ENCODE measurements at places on chromosomes 1 and 21.

DNA sequence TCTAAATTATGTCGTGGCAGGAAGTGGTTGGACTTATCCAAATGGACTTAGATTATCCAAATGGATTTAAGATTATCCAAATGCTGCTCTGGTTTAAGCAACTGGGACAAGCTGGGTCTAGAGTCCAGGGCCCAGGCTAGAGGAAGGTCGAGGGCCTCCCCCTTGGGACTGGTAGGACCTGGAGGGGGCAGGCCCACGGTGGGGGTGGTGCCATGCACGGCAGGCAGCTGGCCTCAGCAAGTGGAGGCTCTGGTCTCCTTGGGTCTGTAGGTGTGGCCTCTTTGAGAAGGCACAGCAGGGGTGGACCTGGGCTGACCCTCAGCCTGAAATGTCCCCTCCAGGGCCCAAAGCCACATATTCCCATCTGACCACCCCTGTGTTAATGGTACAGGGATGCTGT, 29.8 kb downstream of the PADI6 start:
- no peak for DNase-seq

DNA sequence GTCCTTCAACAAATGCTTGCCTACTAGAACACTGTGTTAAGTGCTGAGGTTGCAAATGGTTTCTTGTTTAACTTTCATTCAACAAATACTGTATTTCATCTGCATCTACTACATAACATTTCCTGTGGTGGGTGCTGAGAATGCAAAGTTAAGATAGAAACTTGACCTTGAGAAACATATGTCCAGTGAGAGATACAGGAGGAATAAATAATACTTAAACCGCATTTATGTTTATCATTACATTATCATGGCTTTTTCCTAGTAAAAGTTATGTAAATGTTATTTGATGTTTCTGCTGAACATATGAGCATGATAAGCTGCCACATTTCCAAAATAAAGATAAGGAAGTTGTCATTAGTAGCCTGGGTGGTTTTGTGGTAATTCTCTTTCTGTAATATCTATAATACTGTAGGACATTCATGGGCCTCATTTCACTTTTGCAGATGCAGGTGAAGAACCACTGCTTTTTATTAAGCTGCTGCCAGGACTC, 590.4 kb downstream of the PLPP3 start:
- no peak for DNase-seq

GRCh38 chr1:109641861-109642260, 14.0 kb upstream of the GSTM4 start:
- DNase-seq = no peak

DNA sequence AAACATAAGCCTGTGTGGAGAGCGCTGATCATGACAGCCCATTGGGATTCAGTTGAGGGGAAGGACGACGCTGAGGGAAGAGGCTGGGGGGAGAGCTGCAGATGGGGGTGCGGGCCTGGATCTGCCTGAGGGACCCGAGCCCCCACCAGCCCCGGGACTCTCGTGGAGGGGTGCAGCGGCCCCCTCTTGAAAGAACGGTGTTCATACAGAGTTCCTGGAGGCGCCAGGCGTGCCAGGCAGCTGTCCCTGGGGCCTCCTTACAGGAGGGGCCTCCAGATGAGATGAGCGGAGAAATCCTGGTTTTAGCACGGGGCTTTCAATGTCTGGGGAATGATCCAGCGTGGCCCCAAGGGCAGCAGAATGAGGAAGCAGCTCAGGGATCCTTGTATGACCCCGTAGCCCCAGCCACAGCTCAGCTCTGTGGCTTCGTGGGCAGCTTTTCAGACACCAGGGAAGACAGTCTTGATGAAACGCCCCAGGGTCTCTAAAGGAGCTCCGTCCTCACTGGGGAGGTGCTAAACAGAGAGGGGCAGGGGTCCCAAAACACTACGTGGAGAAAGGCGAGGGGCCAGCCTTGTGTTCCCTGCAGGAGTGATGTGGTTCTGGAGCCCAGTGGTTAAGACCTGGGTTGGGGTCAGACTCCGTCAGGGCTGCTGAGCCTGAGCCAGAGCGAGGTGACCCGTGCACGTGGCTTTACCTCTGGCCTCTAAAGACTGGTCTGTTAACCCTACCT, 7.2 kb upstream of the DSCAM start:
- no peak for DNase-seq

DNA sequence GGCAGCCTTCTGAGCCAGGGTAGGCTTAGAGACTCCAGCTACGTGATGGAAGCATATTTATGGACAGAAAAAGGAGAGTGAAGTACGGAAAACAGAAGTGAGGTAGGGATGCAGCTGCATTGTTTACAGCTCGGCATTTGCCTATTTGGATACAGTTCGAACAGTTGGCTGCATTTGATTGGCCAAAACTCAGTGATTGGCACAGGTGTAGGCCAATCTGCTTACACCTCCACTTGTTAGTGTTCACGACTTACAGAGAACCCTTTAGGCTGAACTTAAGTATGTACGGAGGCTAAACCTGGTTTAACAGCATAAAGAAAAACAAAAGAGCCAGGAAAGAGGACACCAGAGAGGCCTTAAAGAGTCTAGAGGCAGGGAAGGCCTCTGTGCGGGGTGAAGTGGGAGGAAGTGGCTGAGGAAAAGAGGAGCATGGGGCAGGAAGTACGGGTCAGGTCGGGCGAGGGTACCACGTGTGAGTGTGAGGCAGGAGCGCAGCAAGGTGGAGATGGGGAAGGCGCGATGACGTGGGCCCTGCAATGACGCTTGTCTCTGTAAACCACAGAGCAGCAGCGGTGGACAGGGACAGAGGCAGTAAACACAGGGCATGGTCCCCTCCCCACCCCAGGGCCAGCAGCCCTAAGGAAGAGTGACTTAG, 32.0 kb downstream of the RSPH1 start:
- DNase-seq = no peak

GRCh38 chr21:44368711-44369446, 15.5 kb downstream of the TRPM2 start:
- DNase-seq = no peak

DNA sequence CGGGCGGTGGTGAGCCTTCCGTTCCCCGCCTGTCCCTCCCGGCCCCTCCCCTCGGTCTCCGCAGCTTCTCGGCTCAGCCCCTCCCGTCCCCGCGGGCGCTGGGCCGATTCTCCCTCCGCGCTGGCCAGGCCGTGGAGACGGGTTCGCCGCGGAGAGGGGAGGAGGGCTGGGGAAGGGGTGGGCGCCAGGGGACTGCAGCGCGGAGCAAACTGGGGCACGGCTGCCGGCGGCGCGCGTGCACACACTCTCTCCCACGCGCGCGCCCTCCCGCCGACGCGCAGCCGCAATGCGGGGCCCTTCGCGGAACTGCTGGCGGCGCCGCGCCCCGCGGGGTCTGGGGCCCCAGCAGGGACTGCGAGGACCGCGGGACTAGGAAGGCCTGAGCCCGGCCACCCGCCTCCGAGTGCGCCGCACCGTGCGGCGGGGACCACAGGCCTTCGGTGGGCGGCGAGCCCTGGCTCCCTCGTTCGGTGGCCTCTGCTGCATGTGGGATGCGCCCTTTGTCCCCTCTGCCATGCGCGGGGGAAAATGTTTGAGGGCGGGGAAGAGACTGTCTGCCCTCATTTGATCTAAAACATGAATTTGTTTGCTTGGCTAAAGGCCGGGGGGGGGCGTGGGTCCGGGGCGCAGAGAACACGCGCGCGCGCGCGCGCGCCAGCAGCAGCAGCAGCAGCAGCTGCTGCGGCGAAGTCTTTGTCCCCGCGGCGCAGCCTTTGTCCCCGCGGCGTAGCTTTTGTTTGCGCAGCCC, 90.7 kb upstream of the VAMP3 start:
- peak; percentile 17 for DNase-seq

DNA sequence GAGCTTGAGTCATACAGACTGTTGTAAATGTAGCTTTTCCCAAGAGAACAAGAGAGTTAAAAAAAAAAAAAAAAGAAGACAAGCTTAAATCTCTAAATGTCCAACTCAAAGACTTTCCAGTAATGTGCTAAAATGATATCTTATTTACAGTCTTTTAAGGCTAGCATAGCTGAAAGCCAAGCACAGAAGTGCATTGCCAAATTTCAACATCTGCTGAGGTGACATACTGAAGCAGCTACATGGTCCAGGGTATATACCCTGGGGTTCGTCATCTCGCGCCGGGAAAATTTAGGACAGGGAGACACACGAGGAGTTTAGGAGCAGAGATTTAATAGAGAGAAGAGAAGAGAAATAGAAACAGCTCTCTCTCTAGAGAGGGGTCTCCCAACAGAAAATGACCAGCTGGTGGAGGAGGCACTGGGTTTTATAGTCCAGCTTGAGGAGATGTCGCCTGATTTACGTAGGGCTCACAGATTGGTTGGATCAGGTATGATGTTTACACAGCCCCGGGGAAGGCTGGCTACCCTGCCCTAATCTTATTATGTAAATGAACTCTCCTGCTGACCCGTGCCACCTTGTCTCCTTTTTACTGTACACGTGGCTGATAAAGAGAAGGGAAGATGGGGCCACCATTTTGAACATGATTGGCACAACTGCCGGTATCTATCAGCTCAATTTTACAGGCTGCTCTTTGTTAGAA, 172.7 kb downstream of the TRIM33 start:
- DNase-seq = no peak

DNA sequence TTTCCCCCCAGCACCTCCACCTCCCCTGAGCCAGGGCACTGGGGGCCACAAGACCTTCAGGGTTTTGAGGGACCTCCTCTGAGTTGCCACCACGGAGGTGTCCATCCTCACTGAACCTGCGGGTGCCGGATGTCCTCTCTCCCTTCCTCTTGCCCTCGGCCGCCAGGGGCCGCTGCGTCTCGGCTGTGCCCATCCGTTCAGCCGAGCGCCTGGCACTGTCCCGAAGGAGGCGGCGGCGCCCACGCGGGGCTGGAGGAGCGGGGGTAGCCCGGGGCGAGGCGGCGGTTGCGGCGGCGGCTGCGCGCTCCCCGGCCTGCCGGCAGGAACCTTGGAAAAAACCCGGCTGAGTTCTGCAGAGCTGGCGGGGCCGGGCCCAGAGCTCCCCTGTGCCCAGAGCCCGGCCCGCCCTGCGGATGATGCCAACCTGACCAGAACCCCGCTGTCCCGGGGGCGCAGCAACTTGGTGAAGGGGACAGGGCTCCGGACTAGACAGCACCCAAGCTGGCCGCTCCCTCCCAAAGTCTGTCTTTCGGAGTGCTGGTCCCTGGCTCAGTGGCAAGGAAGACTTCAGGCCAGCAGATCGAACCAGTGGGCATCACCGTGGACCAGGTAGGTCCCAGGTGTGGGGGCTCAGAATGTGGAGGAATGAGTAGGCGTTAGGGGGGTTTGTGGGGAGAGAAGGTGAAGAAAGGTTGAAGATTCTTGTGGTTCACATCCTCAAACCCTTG, 3.7 kb upstream of the PPM1J start:
- DNase-seq = peak; percentile 67

- peak; percentile 14 for DNase-seq
Measured at GRCh38 chr1:116257341-116257767, 115.7 kb upstream of the ATP1A1 start.

Data from stimulated activated CD8-positive, alpha-beta memory T cell treated with anti-CD3 and anti-CD28 coated beads, Interleukin-2, amount 100 ng/mL, for 48 hours (primary cell).